ENCODE measurements at places on chromosomes 4 and X.

- no peak for DNase-seq
Measured at GRCh38 chrX:37796805-37797204, 16.9 kb downstream of the CYBB start.

- no peak for DNase-seq
Measured at GRCh38 chr4:141132072-141132708, 1.1 kb downstream of the RNF150 start.

GRCh38 chrX:17831255-17831654, 29.8 kb downstream of the RAI2 start:
- no peak for DNase-seq

DNA sequence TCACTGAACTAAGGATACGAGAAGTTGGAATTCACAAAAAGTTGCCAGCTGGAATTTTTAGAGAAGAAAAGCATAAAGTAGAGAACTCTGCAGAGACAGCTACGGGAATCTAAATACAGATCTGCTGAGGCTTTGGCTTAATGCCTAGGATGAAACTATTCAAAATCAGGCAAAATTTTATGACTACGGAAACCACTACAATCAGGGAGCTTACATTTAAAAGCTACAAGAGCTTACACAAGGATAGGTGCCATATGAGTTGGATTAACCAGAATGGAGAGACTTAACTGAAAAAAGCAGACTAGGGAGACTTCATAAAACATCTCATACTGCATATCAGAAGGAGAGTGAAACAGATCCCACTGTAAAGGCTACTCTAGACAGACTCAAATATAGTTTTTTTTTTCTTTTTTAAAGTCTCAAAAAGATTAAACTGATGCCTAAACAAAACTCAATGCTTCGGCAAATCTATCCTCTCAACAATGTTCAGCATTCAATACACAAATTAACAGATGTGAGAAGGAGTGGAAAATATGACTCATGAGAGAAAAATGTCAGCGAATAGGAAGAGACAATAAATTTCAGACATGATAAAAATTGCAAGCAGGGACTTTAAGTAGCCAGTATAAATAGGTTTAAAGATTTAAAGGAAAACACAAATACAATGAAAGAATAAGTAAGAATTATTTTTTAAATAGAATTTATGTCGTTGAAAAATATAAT, 586.1 kb downstream of the FSTL5 start:
- DNase-seq, result no peak

GRCh38 chr4:88731381-88731780, 33.8 kb upstream of the NAP1L5 start:
- no peak for DNase-seq

GRCh38 chr4:86442881-86443280, 83.0 kb upstream of the MAPK10 start:
- DNase-seq, result no peak

DNA sequence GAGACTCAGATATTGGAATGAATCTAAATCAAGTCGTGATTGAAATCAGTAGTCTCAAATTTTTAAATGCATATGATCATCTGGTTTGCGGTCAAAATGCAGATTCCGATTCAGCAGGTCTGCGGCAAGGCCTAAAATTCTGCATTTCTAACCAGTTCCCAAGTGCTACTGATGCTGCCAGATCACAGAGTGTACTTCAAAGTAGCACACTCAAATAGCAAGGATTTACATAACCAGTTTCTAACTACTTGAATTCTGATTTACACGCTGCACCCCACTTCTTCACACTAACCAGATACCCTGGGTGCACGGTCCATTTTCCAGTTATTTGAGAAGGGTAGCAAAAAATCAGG, 752 bp downstream of the MBTPS2 start:
- DNase-seq, result no peak

GRCh38 chrX:134806707-134807038, 148.4 kb upstream of the PLAC1 start:
- no peak for DNase-seq

- no peak for DNase-seq
Measured at GRCh38 chrX:14497184-14497666, 32.1 kb upstream of the GLRA2 start.

DNA sequence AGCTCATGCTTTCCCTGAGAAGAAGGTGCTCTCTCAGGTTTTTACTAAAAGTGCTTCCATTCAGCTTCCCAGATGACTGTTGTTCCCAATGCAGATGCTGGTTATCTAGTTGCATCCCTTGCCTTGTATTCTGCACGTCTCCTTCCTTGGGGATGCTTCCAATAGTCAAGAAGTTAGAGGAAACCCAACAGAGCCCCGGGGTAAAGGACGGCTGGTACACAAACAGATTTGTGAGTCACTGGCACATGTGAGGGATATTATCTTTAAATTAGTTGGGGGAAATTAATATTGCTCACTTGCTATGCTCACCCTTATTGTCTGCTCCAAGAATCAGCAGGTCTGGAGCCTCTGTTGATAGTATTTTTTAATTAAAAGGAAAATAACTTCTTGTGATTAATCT, 465.2 kb upstream of the BOD1L1 start:
- no peak for DNase-seq

DNA sequence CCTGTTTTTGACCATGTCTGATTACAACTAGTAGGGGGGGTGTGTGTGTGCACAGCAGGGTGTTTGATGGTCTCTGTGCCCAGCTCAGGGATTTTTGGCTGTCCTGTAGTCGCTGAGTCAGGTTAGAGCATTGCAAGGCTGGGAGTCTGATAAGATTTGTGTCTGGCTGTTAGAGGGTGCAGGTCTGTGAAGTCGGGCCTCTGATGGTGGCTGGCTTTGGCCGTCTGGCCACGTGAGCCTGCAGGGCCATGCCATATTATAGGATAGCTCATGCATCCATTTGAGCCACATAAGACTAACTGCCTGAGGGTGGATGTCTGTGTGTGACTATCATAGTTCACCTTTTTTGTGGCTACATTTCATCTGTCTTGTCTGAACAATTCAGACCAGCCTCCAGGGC, 4.9 kb downstream of the PORCN start:
- no peak for DNase-seq

DNA sequence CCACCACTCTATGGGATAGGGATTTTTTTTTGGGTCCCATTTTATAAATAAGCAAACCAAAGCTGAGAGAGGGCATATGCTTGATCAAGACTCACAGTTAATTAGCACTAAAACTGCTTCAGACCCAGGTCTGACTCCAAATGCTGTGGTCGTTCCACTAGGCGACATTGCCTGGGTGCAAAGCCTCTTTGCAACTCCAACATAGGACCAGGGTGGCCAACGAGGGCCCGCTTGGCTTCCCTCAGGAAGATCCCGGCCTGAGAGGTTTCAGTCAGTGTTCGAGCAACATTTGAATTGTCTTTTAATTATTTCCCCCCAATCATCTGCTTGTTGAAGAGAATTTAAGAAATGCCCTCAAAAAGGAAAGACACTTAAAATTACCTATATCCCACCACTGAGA, 11.2 kb downstream of the PJA1 start:
- DNase-seq, result no peak

GRCh38 chr4:12933760-12934221, 550.3 kb downstream of the RAB28 start:
- no peak for DNase-seq

DNA sequence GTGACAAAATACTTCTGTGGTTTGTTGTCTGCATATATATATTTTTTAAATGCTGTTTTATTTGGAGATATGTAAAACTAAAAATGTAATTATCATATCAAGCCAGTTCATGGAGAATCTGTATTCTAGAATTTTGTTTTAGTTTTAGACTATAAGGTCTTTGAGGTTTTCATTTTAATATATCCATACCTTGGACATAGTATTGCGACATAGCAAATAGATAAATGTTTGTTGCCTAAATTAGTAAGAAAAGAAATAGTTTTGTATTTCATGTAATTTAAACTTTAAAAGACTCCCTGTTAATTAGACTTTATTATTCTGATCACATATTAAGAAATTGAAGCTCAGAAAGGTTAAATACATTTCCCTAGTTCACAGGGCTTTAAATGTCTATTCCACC, 472.9 kb downstream of the GBA3 start:
- DNase-seq, result no peak

- DNase-seq, result no peak
Measured at GRCh38 chrX:41909068-41909467, 14.3 kb downstream of the CASK start.

DNA sequence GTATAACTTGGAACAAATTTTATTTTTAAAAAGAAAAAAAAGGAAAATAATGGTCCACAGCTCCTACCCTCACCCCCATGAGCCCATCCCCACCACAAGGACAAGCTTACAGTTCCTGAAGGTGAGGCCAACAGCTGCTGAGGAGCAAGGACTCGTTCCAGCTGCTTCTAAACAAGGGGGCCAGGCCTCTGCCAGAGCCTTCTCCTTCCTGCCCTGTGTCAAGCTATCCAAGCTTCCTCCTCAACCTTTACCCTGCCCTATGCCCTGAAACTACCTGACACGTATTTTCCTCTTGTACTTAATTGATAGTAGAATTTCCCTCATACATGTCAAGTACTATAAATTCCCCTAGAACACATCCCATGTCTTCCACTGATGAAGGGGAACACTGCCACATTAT, 8.8 kb downstream of the SH3D19 start:
- DNase-seq, result no peak

- no peak for DNase-seq
Measured at GRCh38 chr4:182288534-182288933, 45.3 kb downstream of the TENM3 start.

Data from activated gamma-delta T cell treated with Interleukin-2 at 50 U/mL for 16 hours (primary cell).